ENCODE measurements at places on chromosomes 11 and 22. TPM values are rescaled to one million over a fixed set of nuclear protein-coding genes. Genes with fewer than 3 reads are reported as not detected.

DNA sequence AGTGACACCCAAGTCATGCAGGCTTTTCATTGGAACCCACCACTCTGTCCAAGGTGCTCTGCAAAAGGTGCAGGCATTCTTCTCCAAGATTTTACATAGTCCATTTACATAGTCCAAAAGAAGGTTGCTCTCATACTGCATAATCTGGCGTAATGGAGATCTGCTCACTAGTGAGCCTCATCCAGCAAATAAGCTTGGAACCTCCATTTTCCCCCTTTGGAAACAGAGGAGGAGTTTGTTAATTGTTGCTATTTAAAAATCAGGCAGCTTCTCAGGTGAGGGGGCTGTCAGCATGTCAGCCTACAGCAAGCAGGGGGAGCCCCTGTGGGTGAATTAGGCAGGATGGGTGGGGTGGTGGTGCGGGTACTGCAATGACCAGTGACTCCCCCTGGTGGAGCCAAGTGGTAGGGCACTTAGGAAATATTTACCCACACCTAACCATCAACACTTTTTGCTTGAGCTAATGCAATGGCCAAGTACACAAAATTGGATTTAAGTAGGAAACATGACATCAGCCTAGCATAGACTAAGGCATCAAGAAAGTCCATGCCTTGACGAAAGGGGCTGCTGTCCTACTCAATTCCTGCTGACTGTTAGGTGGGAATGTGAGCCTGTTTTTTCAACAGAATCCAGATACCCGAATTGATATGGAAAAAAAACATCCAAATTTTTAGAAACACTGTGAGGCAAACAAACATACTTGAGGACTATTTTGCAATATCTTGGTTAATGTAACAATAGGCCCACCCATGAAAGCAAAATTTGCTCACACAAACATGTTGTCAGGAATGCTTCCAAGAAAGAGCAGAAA is 64.5 kb downstream of the AMBRA1 start:
- peak; percentile 61 for DNase-seq
- no peaks in the 10 kb centered on the region for H3K36me3 ChIP-seq
- no peak overlapping the region for H3K27ac ChIP-seq
- H3K4me1 ChIP-seq = peaks cover 8% of the 10 kb centered on the region
- no peaks in the 10 kb centered on the region for H3K27me3 ChIP-seq

DNA sequence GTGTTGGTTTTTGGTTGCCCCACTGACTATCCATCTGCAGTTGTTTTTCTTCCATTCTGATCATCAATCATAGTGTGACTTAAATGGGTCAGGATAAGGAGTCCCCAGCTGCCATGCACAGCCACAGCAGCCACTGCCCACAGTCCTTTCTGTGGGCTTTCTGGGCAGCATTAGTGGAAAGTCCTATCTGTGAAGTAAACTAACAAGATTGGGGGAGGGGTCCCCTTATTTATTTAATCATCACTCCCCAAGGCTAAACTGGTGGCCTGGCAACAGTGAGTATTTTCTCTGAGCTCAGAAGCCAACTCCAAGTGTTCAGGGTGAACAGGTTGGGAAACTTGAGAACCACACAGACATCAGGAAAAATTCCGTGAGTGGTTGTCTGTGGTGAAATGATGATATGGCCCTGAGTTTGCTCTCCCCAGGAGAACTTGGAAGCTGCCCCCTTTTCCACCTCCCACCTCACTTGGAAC is 145.0 kb downstream of the CCDC34 start:
- H3K36me3 ChIP-seq = no peaks in the 10 kb centered on the region
- H3K27me3 ChIP-seq = no peaks in the 10 kb centered on the region
- peaks cover 44% of the 10 kb centered on the region for H3K4me1 ChIP-seq
- peak overlapping the region; percentile 25 for H3K27ac ChIP-seq

DNA sequence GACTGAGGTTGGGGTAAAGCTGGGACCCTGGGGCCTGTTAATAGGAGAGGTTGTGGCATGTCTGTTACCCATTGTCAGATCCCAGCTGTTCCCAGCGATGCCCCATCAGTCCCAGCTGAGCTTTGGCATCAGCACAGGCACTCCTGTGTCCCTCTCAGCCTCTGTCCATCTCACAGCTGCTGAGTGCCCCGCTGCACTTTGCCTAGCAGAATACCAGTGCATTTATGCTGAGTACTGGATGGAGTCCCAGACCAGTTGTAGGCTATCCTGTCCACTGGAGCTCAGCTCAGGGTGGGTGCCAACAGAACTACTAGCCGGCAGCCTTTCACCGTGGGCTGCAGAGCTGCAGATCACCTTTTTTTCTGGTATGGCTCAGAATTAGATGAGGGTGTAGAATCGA is 9.9 kb downstream of the FXYD6 start:
- H3K4me1 ChIP-seq = peaks cover 9% of the 10 kb centered on the region
- no peak overlapping the region for H3K4me3 ChIP-seq
- H3K27ac ChIP-seq = no peak overlapping the region
- no peaks in the 10 kb centered on the region for H3K27me3 ChIP-seq

The MPZL2 gene
- 19.7 TPM for total RNA-seq
